Subcutaneous adipose tissue (tissue), 4 donors: ENCODE measurements at places on chromosomes 2 and 18. TPM values are rescaled to one million over a fixed set of nuclear protein-coding genes. Genes with fewer than 3 reads are reported as not detected.

The TEX44 gene
- total RNA-seq = not detected

The CCDC102B gene
- total RNA-seq = 4.7 TPM

The KCNK3 gene
- 5.6 TPM for total RNA-seq

The ZBTB7C gene
- total RNA-seq = 4.1 TPM

The WNT10A gene
- not detected for total RNA-seq

The NFATC1 gene
- 17.2 TPM for total RNA-seq

The TUBA4B gene
- not detected for total RNA-seq

The GALNT1 gene
- 61.5 TPM for total RNA-seq

The TMEM150A gene
- total RNA-seq = 21.4 TPM

The KCNJ3 gene
- total RNA-seq = not detected

The SLC35F6 gene
- total RNA-seq = 50.1 TPM

The ARHGEF33 gene
- total RNA-seq = 1.5 TPM

The MC4R gene
- total RNA-seq = not detected

The ABHD1 gene
- total RNA-seq = 0.75 TPM

The TMBIM1 gene
- 246 TPM for total RNA-seq

The AGAP1 gene
- 26.3 TPM for total RNA-seq

The POLR1A gene
- total RNA-seq = 17.9 TPM

The ALLC gene
- not detected for total RNA-seq

The UNC80 gene
- not detected for total RNA-seq

The MAP3K20 gene
- 76.1 TPM for total RNA-seq

The DPP4 gene
- total RNA-seq = 17.8 TPM

The RAB11FIP5 gene
- total RNA-seq = 12.2 TPM

The GAD1 gene
- not detected for total RNA-seq

The KCNE4 gene
- 8.5 TPM for total RNA-seq

The ACAA2 gene
- 173 TPM for total RNA-seq

The FKBP7 gene
- total RNA-seq = 11.7 TPM

The GALNT13 gene
- total RNA-seq = 10.8 TPM

The ASPRV1 gene
- 3.5 TPM for total RNA-seq

The PFN4 gene
- 1.3 TPM for total RNA-seq

The RRM2 gene
- total RNA-seq = 5.3 TPM

The ANKRD44 gene
- total RNA-seq = 30.3 TPM

The INHA gene
- 0.66 TPM for total RNA-seq

The CFAP221 gene
- total RNA-seq = not detected

The COL5A2 gene
- 146 TPM for total RNA-seq

The GALR1 gene
- 0.98 TPM for total RNA-seq

The EFHD1 gene
- 41.2 TPM for total RNA-seq

The TCF4 gene
- 122 TPM for total RNA-seq

The PMAIP1 gene
- total RNA-seq = 2.0 TPM

The CCDC141 gene
- total RNA-seq = 5.4 TPM

The AQP12A gene
- not detected for total RNA-seq

The COA5 gene
- 42.0 TPM for total RNA-seq

The LINC00305 gene
- total RNA-seq = not detected

The DSC3 gene
- not detected for total RNA-seq

The UGT1A7 gene
- total RNA-seq = not detected

The RAMP1 gene
- total RNA-seq = 1.5 TPM

The GAL3ST2 gene
- total RNA-seq = not detected

The MC2R gene
- not detected for total RNA-seq

The IL18RAP gene
- 2.9 TPM for total RNA-seq

The SERPINB10 gene
- not detected for total RNA-seq
